ENCODE measurements at places on chromosomes 11 and 22. TPM values are rescaled to one million over a fixed set of nuclear protein-coding genes. Genes with fewer than 3 reads are reported as not detected.

CYP2D6 gene
- total RNA-seq = 3.8 TPM

GRCh38 chr11:110720431-110721275 is 8.4 kb upstream of the ARHGAP20 start:
- no peak for DNase-seq

APOL1 gene
- 68.5 TPM for total RNA-seq

DNA sequence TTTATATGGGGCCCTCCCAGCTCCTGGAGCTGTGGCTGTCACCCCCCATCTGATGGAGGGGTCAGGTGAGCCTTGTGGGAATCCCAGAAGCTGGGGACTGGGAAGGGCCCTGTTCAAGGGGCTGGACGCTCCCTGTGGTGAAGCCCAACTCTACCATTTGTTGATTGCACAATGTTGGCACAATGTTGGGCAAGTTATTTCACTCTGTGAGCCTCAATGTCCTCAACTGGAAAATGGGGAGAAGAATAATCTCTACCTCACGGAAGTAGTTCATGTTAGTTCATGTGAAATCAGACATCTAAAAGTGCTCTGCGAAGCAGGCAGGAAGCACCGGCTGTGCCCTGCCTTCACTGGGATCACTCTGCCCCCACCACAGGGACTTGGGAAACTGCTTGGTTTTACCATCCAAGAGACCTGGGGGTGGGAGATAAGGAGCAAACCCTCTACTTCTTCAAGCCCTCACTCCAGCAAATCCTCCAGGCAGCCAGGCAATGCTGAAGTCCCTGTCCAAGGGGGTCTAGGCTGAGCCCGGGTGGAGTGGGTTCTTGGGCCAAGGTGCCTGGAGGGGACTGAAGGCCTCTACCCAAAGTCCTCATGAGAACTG is 715 bp upstream of the PRR5 start:
- peak; percentile 21 for DNase-seq

DNA sequence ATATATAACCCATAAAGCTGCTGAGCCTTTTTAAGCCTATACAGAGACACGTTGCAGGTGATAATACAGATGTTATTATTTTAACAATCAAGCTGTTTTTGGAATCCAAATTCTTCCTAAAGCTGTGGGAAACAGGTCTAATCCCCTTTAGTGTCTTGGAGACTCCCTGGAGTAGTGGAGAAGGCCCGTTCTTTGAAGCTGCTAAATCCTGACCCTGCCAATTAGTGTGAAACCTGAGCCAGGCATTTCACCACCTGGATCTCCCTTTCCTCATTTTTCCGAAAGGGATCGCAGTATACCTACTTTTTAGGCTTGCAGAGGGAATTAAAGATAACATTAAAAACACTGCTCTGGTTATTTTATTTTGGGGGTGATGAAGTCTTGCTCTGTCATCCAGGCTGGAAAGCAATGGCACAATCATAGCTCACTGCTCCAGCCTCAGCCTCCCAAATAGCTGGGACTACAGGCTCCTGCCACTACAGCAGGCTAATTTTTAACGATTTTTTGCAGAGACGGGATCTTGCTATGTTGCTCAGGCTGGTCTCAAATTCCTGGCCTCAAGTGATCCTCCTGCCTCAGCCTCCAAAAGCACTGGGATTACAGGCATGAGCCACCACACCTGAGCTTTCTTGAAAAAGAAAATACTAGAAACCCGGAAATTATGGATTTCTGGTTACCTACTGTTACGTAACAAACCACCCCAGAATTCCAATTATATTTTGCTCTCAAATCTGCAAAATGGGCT is 1.7 kb upstream of the EIF4ENIF1 start:
- no peak for DNase-seq
